Renal cortex interstitium (tissue), 15 donors: ENCODE measurements at places on chromosomes 13 and 19.

DNA sequence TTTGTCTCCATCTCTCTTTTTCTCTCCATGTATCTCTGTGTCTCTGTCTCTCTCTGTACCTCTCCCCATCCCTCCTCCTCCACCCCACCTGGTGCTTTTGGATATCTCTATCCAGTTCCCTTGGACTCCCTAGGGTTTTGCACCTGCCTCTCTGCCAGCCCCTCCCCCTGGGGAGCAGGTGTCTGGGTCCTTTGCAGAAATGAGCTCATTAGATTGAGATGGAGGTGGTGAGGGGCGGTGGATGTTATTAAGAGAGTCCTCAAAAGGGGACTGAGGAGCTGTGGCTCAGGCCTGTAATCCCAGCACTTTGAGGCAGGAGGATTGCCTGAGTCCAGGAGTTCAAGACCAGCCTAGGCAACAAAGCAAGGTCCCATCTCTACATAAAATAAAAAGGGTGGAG lies 2.1 kb downstream of the KCNN4 start:
- no peak for DNase-seq

GRCh38 chr19:16825312-16826052 lies 3.7 kb upstream of the SIN3B start:
- DNase-seq = no peak

- no peak for DNase-seq
These were observed 62.9 kb upstream of the OXGR1 start for GRCh38 chr13:97057176-97057575.

- no peak for DNase-seq
These were observed 59.5 kb downstream of the ZIC5 start for GRCh38 chr13:99911965-99912566.

GRCh38 chr13:44932850-44933251 lies 56.4 kb downstream of the NUFIP1 start:
- DNase-seq = no peak

GRCh38 chr19:13629687-13630357 lies 123.5 kb upstream of the CACNA1A start:
- DNase-seq = no peak

- DNase-seq = no peak
These were observed 7.5 kb downstream of the THAP8 start for GRCh38 chr19:36046443-36047050.
